ENCODE measurements at places on chromosomes 7 and 10.

DNA sequence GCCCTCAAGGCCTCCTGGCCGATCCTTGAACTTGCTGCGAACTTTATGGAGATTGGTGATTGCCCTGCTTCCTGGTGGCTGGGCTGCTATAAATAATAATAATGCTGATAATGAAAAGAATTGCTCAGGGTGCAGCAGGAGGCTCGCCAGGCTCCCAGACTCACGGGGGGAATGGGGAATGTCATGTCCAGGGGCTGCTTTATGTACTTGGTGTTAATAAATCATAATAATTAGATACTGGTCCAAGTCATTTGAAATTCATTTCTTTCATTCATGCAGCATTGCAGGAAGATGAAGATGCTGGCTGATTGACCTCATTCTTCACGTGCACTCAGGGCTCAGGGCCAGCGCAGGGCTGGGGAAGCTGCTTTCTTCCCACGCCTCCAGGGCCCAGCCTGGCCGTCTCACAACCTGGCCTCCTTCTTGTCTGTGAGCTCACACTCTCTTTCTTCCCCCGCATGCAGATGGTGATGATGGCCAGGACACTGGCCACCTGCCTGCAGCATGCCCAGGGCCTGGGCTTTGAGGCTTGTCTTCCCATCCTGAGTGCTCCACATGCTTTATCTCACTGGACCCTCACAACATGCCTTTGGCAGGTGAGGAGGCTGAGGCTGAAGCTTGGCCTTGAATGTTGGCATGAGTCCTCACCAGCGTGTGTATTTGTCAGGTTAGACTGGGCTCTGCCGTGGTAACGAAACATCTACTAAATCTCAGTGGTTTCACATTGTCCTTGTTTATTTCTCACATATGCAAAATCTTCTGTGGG, 138.4 kb upstream of the TNS3 start:
- no peak for DNase-seq

DNA sequence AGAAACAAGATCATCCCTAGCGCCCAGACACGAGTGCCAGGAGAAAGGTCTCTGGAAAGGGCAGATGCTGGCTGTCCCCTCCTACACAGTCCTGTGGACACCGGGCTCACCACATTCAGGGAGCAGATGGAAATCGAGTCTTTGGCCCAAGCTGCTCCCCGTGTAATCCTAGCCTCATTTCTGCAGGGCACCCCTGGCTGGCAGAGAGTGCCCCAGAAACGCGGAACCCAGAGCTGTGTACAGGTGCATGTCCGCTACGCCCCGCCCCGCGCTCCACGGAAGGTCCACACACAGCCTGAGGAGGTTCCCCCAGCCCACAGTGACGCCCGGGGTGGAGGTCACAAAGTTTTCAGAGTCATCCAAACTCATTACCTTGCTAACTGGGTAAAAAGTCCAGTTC, 202.8 kb downstream of the MAD1L1 start:
- no peak for DNase-seq

DNA sequence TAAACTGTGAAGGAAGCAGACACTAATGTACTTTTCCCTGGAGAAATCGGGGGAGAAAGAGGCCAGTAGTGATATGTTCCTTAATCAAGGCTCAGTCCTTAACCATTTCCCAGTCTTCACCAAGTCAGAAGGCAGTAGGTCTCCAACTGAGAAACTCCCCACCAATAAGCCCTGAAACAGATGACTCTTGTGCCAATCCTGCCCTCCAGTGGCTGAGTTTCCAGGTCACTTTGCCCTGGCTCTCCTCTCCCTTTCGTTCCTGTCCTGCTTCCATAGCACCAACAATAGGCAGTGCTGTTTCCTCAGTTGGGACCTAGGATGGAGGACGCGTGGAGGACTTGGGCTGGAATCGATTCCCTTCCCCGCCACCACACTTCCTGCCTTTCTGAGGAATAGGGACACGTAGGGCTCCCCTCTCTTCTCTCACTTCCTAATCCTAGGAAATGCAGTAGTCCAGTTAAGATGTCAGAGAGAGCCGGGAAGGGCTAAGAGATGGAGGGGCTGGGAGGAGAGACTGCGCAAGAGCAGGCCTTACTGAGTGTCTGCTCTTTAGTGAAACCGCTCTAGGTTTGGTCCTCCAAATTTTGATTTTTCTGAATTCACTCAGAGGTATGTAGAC, 23.4 kb downstream of the ATOH7 start:
- DNase-seq: no peak

- no peak for DNase-seq
These were observed 147.4 kb upstream of the GPR26 start for GRCh38 chr10:123518765-123519164.

DNA sequence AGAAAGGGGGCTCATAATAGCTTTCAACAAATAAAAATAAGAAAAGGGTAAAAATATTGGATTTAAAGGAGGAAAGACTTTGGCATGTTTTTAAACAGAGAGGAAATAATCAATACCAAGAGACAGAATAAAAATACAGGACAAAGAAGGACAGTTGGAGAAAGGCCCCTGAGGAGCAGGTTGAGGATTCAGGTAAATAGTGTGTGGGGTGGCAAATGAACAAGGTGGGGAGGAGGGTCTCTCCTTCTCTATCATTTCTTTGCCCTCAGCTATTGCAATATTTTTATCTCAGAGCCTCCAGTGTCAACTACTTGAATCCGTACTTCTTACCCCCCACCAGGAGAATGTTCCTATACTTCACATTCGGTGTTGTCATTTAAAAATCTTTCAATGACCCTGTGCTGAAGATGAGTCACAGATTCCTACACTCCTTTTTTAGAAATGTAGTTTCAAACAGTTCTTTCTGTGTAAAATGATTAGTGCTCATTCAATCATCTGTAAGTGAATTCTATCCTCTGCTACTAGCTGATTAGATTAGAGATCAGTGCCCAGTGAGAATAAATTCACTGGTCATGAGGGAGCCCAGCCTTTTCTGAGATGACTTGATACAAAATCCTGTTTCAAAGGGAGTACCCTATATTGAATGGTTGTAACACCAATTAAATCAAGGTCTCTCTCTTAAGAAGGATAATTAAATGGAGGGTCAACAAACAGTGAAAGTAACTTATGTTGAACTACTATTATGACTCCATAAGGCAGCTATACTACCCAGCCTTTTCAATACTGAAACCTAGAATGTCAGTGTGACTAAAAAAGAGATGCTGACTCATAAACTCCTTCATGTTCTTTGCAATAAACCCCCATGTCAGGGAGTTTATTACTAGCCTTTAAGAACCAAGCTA, 50.4 kb upstream of the WNT16 start:
- DNase-seq: no peak

DNA sequence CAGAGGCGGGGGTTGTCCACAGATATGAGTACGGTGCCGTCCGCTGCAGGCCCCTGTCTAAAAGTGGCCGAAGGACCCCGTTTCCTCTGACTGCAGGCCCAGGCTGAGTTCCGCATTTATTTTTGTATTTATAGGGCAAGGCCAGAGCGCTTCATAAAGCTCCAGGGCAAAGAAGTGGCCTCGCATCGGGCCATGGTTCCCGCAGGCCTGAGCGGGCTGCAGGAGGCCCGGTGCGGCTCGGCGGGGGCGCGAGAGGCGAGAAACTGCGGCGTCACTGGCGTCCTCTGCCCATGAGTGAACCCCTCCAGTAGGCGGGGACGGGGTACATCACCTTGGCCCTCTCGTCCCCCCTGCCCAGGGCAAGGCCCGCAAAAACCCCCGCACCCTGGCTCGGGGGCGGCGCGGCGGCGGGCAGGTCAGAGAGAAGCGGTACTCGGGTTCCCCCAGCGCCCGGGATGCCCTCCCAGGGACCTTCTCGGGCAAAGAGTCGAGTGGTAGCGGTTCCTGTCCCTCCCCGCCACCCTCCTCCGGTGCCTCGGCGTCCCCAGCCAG, 355.7 kb downstream of the DNAJB6 start:
- DNase-seq: no peak
